ENCODE measurements at places on chromosomes 2 and 18.

DNA sequence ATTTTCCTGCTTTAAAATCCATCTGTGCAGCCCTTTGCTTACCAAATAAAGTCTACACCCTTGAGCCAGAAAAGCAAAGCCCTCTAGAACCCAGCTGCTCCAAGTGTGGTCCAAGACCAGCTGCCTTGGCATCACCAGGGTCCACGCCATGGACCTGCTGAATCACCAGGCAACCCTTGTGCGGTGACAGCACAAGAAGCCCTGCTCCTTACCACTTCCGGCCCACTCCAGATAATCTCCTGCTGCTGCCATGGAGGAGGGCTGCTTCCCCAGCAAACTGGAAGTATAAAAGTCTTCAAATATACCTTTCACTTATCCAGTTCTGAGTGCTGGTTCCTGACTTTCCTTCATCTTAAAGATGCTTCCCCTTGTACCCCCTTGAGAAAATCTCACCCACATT, 106.0 kb upstream of the PKDCC start:
- DNase-seq: no peak

GRCh38 chr2:169345486-169346437, 16.6 kb downstream of the LRP2 start:
- DNase-seq: no peak

DNA sequence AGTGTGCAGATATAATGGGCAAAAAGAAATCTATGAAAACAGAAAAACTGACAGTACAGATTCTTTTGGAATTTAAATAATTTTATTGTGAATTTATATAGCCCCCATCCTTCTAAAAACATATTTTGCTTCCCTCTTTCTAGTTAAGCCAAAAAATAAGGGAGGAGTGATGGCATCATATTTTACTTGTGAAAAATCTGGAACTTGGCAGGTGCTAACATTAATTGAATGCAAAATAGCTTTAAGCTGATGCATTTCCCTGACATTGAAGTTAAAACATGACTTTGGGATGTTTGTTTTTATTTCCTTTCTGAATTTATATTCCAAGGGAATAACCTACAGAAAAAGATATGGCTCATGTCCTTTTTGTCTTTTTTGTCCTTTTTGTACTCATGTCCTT, 82.6 kb upstream of the RBM44 start:
- no peak for DNase-seq

GRCh38 chr2:176493226-176493825, 224.1 kb downstream of the MTX2 start:
- DNase-seq: no peak

GRCh38 chr2:95337829-95338228, 40.7 kb downstream of the KCNIP3 start:
- no peak for DNase-seq

GRCh38 chr18:71431171-71431570, 1113.0 kb downstream of the CBLN2 start:
- no peak for DNase-seq

DNA sequence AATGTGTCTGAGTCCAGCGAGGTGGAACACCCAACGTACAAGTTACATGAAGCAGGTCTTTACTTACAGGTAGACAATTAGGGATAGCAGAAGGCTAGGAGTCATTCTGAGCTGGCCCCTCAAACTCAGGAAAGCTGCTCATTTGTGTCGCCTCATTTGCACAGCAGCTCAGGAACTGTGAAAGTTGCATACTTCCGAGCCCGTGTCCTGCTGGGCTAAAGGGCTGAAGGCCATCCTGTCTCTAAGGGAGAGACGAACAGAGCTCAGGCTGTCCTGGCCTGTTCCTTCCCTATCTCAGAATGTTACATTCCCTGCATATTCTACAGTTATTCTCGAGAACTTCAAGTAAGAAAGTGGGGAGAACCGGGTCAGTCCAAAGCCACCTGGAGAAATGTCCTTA, 99.0 kb downstream of the FAM124B start:
- no peak for DNase-seq

DNA sequence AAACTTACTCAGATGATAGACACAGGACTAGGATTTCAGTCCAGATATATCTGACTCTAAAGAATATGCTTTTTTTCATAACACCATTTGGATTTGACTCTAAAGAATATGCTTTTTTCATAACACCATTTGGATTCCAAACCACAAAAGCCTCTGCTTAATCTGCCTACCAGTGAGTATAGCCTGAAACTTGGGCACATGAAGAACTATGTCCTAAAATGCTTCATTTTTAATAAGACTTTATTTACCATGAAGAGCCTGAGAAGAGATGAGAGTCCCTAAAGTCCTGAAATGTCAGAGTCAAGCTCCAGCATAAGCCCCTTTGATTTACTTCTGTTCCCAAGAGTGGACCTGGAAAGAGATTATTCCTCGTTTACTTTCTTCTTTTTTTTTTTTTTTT, 54.5 kb upstream of the STPG4 start:
- DNase-seq: no peak

- DNase-seq: no peak
Measured at GRCh38 chr18:34280000-34280399, 55.3 kb upstream of the NOL4 start.

DNA sequence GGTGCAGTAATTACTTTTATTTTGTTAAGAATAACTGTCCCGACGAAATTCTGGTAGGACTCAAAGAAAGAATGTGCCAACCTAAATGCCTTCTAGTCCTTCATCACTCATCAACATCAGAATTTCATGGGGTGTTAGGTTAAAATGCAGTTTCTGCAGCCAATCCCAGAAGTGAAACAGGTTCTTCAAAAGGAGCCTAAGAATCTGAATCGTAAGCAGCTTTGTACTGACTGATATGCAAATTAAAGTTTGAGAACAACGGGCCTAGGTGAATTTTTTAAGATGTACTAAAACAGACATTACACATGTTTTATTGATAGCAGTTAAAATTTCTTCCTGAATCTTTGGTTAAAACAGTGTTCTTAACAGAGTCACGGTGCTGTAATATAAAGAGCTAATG, 140.3 kb upstream of the ZC3H15 start:
- no peak for DNase-seq

- DNase-seq: no peak
Measured at GRCh38 chr2:142724713-142725349, 152.6 kb upstream of the KYNU start.

DNA sequence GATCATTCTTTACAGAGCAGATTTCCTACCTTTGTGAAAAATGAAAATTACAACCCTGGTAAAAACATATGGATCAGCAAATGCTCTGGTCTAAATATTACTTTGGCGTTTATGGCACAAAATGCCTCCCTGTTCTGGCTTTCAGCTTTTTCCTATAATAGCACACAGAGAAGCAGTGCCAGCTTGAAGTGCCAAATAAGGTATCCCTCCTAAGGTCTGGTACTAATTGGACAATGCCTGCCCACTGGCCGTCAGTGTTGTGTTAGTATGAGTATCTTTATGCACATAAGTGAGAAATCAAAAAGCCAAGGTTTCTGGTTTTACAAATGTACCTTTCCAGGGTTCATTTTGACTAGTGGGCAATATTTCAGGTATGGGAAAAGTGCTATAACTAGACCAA, 1293.7 kb upstream of the FAM98A start:
- DNase-seq: no peak

DNA sequence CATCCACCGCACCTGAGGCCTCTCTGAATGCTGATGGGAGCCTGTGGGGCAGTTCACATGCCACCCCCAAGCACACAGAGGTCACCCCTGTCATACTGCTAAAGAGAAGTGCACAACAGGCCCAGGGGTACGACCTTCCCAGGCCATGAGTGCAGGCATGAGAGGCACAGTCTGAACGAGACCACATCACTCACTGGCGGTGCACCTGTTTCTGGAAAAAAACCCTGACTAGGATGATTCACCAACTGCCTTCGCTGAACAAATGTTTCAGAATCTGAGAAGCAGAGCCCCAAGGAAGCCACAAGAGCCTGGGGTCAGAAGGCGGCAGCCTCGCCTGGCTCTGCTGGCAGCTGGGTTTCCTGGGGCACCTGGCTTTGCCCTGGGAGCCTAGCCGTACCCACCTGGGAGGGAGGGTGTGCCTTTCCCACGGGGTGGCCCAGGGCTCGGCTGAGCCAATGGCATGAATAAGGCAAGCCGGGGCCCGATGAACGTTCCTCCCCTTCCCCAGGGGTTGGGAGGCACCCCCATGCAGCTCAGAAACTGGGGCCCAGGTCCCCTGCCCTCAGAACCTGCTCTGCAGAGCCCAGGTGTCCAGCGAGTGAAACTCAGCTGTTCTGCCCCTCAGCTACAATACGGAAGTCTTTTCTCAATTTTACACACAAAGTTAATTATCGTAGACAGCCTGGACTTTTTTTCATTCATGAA, 73.8 kb downstream of the HDAC4 start:
- peak; percentile 62 for DNase-seq

DNA sequence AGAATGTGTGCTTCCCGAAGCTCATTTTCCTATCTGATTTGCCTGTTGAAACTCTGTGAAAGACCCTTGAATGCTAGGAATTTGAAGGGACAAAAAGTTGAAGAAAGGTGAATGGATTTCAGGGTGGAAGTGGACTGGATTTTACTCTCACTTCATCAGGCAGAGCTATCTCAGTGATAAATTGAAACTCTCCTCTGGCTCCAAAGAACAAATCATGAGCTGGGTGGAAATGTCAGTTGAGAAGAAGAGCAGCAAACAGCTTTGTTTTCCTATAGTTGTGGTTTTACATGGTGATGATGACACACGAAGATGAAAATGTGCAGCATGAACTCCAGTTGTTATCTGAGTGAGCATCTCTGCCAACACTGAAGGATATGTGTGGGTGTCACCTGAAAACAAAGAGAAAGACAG, 34.4 kb downstream of the CD28 start:
- DNase-seq: no peak

DNA sequence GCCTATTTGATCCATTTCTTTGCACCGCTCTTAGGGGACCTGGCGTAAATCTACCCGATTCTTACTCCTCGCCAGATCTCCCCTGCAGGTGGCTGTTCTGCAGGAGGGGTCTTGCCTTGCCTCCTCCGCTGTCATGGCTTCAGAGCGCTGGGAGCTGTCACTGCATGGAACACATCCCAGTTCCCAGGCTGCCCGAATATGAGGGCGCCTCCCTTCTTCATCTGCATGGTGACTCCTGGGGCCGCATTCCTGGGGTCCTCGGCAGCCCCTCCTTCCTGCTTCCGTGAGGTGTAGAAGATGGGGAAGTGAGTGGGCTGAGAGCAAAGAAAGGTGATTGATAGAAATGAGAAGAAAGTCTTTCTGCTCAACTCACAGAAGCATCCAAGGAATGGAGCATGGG, 27.3 kb upstream of the COPS8 start:
- no peak for DNase-seq

- DNase-seq: no peak
Measured at GRCh38 chr18:54742659-54743604, 85.3 kb upstream of the RAB27B start.

DNA sequence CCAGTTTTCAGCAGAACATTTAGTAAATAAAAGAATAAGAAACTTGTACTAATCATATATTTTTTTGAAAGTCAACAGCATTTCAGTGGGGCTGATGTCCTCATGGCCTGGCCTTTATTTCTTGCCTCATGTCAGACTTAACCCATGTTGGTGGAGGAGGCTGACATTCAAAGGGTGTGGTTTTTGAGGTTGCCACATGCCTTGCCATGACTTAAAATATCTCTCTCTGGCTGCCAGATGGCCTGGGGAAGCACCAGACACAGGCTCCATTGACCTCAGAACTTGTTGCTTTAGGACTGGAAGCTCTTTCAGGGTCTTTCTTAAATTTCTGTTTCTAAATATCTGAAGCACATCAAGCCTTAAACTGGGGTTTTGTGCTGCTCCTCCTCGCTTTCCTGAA, 32.5 kb upstream of the CD28 start:
- peak; percentile 21 for DNase-seq

DNA sequence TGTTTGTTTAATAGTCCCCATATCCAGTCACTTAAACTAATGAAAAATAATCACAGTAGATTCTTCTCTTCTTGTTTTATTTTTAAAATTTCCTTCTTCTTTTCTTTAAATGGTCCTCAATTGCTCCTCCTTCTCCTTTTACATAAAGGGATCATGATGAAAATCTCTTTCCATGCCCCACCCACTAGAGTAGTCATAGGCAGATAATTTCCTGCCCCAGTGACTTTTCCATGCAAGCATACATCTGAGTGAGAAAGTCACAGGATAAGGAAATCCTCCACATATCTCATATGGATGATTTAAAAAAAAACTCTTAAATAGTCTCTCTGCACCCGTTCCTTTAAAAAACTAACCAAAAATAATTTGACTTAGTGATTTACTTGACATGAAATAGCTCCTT, 552.3 kb upstream of the SETBP1 start:
- no peak for DNase-seq

GRCh38 chr2:27264253-27264752, 1.5 kb upstream of the SLC30A3 start:
- DNase-seq: no peak

- no peak for DNase-seq
Measured at GRCh38 chr18:40685219-40685618, 1269.8 kb upstream of the PIK3C3 start.

DNA sequence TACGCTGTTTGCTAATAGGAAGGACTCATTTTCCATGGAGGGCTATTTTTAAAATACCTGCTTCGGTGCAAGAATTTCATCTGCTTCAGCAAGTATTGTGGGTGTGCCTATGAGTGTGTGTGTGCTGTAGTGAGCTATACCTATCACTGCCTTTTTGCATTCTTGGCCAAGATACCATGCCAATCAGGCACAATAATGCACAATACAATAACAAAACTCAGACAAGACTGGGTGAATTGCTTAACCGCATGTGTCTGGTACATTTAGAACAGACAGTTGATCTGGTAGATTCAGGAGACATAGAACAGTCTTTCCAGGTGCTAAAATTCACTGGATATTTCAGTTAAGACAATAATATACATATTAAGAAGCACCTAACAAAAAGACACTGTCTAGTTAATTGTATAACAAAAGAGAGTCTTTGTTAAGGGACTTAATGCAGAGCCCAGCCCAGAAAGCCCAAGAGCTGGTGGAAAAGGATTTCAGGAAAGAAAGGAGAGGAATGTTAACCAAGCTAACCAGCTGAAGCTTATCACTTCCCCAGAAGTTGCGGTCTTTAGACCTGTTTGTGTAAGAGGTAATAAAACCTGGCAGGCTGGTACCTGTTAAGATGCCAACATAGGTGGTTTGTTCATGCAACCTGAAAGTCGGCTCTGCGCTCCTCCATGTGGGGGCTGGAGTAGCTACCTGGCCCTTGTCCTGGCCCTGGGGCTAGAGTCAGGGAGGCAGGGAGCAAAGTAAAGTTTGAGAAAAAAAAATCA, 153.3 kb upstream of the RBMS1 start:
- DNase-seq: no peak

DNA sequence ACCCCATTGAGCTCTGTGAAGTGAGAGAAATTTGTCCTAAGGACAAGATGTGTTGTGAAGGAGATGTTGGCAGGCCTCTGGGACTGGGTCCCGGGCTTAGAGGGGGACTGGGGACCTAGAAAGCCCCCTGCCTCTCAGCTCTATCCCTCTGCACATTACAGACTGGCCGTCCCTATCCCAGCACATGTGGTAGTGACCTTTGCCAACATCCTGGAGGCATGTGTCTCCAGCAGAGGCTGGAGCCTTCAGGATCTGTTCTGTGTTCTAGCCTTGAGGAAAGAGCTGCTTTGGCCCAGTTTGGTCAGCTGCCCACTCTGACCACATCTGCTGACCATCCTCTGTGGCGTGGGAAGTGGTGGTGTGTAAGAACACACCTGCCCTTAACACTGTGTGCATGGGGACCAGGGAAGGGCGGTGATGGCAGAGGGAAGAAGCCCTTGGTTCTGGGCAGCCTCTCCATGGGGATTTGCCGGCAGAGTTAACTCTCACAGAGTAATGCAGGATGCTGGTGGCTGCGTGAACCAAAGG, 33.4 kb downstream of the NCK2 start:
- DNase-seq: no peak

GRCh38 chr18:801137-801536, 10.9 kb downstream of the YES1 start:
- no peak for DNase-seq

All from stimulated activated CD4-positive, alpha-beta T cell treated with anti-CD3 and anti-CD28 coated beads, TNF-alpha, amount 100 ng/mL, for 48 hours (primary cell).